ENCODE measurements at places on chromosomes 5 and 9.
A peak's percentile ranks its signal among the peaks of the same experiment; 100 is the strongest.

DNA sequence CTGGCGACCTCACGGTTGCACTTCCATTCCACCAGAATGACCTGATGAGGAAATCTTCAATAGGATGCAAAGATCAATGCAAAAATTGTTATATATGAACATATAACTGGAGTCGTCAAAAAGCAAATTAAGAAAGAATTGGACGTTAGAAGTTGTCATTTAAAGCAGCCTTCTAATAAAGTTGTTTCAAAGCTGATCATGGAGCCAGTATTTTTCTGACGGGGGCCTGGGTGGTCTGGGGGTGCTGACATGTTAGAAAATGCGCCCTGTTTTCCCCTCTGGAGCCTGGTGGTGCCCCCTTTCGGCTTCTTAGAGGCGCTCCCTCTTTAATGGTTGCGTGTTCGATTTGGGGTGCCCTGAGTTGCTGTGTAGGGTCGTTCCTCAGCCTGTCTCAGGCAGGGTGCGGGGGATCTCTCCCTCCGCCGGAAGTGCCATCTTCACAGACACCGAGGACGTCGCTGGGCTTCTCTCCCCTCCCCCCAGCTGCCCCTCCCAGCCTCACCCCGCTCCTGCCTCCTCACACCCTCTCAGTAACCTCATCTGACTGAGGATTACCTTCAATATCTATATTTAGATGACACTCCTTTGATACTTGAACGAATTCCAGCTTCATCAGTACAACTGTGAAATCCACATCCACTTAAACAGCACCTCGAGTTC, 18.3 kb downstream of the PTGES2 start:
- no peak for DNase-seq

DNA sequence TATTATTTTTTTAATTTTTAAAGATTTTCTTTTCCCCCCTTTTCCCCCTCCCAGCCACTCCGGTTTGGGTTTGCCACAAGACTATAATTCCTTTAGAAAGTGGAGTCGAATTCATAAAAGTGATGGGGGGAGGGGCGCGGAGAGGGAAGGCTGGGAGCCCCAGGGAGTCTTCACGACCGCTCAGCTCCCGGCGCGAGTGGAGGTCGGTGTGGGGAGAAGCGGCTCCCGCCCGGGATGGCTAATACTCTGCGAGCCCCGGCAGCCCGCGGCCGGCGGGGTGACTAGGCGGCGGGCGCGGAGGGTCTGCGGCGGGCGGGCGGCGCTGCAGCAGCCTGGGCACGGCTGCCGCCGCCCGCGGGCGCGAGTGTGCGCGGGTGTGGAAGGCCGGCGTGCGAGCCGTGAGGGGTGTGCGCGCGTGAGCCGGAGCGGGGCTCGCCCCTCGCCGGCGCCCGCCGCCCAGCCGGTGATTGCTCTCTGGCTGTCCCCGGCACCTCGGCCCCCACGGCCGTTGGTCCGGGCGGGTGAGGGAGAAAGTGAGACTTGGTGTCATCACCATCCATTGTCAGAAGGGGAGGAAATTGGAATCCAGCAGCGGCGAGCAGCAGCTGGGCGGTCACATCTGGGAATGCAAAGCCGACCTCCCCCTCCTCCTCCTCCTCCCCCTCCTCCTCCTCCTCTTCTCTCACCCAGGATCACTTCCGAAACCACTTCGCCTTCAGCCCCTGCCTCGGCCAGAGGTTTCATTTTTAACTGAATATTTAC, at the start of gene PARP8:
PARP8 (plus strand) TSS at position 377 of the 762 bp plus-strand sequence. CDS start 459 bp downstream, outside the sequence.
- DNase-seq, result peak; percentile 58

DNA sequence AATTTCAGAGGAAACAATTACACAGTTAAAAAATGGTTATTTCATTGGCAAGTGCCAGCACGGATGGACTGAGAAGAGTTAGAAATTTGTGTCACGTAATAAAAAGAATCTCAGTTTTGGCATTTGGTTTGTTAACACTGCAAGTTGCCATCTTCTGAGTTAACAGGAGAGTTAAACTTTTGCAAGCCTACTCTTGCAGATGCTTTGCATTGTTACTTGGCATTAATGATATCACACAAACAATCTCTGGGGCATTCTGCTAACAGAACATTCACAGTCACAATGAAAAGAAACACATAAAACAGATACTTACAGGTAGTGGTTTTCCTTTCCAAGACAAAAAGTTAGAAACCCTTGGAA, 647 bp downstream of the FREM1 start:
- no peak for DNase-seq

DNA sequence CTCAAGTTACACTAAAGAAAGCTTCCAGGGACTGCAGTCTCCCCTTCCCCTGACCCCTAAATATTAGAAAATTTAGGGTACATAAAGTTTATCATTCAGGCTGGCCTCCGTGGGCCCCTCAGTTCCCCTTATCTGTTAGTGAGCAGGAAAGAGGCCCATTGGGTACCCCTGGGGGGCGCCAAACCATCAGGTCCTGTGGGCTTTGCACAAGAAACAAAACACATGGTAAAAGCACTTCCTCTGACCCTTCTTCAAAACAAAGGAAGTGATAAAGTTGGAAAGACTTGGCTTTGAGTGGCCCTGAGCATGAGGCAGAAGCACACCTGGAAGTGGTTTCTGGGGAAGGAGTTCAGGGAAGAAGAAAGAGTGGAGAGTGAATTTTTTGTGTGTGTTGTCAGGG, 213.0 kb downstream of the SMARCA2 start:
- DNase-seq, result no peak

GRCh38 chr9:92463984-92464383, 18.3 kb downstream of the ASPN start:
- no peak for DNase-seq

- DNase-seq, result no peak
Observed at GRCh38 chr5:119354537-119355243, 1.1 kb upstream of the TNFAIP8 start.

GRCh38 chr5:58740956-58741355, 158.1 kb downstream of the RAB3C start:
- no peak for DNase-seq

DNA sequence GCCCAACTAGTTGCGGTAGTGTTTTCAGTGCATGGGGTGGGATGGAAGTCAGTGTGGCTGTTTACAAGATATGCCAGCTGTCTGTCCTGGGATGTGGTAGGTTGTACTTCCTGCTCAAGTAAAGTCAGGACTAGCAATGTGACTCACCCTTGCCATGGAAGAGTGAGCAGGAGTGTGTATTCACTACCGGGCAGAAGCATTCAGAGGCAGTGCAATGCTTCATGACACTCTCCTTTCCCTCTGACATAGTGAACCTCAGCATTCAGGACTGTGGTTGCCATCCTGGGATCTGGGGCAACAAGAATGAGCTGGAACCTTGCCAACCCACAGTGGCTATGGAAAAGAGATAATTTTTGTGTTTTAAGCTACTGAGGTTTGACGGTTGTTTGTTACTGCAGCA, 68.9 kb downstream of the BOD1 start:
- DNase-seq, result no peak

DNA sequence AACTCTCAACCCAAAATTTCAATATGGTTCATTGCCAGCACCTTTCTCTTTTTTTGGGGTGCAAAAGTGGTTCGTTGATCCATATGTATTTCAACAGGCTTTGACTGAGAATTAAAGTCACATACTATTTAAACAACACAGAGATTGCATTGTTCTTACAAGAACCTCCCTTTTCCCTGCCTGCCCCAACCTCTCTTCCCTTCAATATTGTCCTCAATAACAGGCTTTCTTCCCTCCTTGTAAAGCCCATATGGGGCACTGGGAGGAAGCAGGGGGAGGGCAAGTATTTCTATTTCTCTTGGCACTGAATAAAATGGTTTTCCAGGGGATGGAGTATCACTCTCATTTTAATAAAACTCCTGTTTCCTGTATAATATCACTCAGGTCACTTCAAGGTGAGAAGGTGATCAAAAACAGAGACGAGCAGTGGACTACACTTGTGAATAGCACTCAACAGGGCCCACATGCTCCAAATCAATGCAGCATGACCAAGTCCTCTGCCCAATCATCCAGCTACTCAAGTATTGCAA, 65.1 kb downstream of the EFNA5 start:
- no peak for DNase-seq

DNA sequence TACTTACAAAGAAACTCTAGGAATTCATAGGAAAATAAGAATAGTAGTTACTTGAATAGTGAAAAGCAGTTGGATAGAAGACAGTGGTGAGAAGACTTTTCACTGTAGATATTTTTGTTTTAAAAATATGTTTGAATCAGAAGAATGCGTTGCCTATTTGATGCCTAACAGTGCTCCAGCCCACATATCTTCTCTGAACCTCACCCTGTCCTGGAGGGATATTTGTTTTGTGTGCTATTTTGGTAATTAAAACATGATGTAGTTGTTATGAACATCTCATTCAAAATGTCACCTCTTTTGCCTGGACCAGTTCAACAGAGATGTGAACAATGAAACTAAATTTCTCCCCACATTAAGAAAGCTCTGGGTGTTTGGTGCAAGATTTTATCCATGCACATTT, 87.6 kb downstream of the CARTPT start:
- DNase-seq, result no peak

DNA sequence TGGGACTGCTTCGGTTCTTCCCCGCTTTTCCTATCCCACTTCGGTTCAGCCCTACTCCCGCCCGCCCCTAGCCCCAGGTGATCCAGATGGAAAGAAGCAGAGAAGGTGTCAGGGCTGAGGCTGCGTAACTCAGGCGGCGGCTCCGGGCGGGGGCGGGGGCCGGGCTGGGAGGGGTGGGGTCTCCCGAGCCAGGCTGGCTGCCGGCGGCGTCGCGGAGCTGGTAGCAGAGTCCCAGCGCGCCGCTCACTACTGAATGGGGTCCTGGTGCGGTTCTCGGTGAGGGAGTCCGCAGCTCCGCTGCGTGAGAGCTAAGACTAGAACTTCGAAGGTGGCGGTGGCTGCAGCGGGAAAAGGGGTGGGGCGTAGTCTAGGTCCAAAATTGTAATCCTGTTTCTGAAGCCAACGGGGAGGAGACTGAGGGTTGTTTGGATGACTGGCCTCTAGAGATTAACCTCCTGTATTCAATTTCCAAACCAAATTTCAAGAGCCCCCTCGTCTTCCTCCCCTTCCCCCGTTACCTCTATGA, 1.4 kb downstream of the PRR16 start:
- DNase-seq, result no peak

GRCh38 chr9:87478226-87478992, 19.3 kb upstream of the DAPK1 start:
- DNase-seq, result no peak

GRCh38 chr9:86176468-86176867, 77.1 kb upstream of the GOLM1 start:
- DNase-seq, result no peak

- peak; percentile 50 for DNase-seq
Observed at GRCh38 chr9:37747271-37747753, 6.3 kb upstream of the TRMT10B start.

DNA sequence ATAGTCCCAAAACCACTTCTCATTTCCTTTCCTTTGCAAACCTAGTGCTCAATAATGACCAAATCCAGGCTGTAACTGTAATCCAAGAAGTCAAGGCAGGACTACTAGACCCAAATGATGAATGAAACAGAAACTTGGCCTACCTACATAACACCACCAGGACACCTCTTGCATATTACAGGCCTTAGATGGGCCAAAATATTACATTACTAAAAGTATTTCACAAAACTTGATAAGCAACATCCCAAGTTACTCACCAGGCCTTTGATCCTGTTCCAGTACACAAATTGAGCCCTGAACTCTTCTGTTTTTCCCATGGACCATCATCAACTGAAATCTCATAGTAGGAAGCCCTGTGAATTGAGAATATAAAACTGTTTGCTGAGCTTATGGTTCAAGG, 34.8 kb downstream of the NADK2 start:
- DNase-seq, result no peak

DNA sequence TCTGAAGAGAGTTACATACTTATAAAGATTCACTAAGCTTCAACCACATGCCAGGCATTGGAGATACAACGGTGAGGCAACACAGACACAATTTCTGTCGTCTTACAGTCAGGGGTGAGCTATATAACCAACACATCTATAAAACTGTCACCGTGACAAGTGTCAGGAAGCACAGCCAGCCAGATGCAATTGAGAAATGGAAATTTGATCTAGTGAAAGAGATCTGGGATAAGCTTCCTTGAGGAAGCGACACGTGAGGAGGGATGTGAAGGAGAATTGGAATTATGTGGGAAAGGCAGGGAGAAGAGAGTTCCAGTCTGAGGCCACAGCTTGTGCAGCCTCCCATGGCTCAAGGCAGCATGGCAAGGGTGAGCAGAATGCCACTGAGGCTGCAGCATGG, 50.9 kb upstream of the ZNF354B start:
- no peak for DNase-seq

- no peak for DNase-seq
Observed at GRCh38 chr5:14321936-14322335, 178.8 kb downstream of the TRIO start.

DNA sequence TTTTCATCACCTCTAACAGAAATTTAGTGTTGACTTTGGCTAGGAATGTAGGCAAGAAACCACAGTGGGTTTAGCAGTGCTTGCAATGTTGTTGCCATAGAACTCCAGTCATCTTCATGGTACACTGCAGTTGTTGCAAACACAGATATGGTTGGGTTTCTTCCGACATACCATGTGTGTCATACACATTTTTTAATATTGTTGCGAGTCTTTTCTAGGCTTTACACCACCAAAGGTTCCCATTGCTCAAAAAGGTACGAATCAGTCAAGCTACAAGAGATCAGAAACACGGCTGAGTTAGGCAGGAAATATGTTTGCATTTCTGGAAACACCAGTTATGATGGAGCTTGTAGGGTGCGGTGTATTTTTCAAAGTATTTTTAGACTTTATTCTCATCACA, 172.4 kb downstream of the SYK start:
- DNase-seq, result no peak

GRCh38 chr5:14872070-14872989, 752 bp upstream of the ANKH start:
- DNase-seq, result peak; percentile 72

DNA sequence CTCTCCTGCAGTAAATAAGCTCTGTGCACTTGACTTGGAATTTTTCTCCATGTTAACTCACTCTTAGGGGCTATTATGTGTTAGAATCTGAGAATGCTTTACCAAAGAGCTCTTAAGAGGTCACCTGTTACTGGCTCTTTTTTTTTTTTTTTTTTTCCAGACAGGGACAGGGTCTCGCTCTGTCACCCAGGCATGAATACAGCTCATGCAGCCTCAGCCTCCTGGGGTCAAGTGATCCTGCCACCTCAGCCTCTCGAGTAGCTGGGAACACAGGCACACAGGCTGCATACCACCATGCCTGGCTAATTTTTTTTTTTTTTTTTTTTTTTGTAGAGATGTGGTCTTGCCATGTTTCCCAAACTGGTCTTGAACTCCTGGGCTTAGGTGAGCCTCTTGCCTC, 22.1 kb downstream of the HMGXB3 start:
- no peak for DNase-seq

DNA sequence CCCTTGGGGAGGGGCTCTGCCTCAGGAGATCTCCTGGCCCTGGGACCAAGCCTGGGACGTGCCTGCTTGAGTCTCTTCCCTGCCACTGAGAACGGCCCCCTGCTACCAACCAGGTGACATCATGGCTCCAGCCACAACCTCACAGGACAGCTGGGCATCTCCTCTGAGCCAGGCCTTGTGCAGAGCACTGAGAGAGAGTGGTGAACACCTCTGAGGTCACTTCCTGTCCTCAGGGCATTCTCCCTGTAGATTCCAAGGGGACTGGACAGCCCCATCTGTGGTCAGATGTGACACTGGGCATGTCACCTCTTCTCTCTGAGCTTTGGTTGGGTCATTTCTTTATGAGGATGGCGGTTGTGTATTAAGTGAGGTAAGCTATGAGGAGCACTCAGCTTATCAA, 172.0 kb downstream of the MELK start:
- DNase-seq, result no peak

GRCh38 chr9:82456642-82457041, 468.1 kb downstream of the SPATA31D1 start:
- no peak for DNase-seq

Measured in CD4-positive, alpha-beta T cell treated with Interleukin-15 for 1 hour (primary cell).